CD4-positive, alpha-beta memory T cell (primary cell): ENCODE measurements at places on chromosomes 11 and 22. TPM values are rescaled to one million over a fixed set of nuclear protein-coding genes. Genes with fewer than 3 reads are reported as not detected.

DNA sequence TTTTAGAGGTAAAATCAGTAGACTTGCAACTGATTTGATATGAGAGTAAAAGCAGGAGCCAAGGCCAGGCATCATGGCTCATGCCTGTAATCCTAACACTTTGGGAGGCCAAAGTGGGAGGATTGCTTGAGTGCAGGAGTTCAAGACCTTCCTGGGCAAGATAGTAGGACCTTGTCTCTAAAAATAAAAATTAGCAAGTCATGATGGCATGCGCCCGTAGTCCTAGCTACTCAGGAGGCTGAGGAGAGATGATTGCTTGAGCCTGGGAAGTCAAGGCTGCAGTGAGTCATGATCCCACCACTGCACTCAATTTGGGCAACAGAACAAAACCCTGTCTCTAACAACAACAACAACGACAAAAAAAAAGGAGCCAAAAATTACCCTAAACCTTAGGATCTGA is 13.5 kb downstream of the SGSM3 start:
- DNase-seq, result no peak

DNA sequence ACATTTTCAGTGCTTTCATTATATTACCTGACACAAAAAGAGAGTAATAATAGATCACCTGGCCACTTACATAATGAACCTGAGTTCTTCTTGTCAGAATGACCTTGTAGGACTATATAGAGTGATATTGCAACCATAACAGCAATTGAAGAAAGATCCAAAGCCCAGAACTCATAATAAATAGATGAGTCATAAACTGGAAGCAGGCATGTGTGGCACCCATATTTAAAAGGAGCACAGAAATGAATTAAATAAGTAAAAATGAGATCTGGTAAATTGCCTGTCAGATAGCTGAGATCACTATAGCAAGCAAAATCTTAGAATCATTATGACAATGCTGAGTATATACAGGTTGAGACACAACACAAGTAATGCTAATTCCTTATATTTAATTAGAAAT is 331.8 kb downstream of the AASDHPPT start:
- DNase-seq, result no peak

GRCh38 chr11:94153320-94153719 is 24.7 kb downstream of the PANX1 start:
- no peak for DNase-seq

- no peak for DNase-seq
These were observed 1399.9 kb downstream of the BRD1 start for GRCh38 chr22:48427731-48428211.

DNA sequence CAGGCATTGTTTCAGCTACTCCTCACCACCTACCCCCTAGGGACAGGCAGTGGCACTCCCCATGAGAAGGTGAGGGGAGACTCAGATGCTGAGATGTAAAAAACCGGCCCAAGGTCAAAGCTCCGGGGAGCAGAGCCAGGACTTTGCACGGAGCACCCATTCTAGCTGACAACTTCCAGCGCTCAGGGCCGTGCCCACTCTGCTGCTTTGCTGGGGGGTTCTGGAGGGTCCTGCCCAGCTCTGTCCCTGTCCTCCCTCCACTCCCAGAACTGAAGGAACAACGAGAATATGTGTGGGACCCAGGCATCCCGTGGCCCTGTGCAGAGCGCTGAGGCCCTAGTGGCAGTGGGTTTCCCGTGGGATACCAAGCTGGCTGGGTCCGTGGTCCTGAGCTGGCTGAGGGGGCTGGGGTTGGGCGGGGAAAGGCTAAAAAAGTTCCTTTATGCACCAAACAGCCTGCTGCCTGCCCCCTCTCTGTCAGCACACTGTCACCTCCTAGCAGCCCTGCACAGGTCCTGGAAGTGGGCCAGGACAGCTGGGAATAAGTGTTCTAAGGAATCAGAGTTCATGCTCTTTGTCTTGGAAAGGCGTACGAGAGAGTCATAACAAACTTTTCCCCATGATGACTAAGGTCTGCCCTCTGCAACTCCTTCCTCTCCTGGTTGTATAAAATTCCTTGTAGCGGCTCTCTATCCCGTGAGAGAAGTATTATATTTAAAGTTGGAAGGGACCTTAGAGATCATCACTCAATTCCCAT is 1.9 kb downstream of the MS4A10 start:
- no peak for DNase-seq

- DNase-seq, result no peak
These were observed 20.0 kb downstream of the LDLRAD3 start for GRCh38 chr11:35963911-35964310.

DNA sequence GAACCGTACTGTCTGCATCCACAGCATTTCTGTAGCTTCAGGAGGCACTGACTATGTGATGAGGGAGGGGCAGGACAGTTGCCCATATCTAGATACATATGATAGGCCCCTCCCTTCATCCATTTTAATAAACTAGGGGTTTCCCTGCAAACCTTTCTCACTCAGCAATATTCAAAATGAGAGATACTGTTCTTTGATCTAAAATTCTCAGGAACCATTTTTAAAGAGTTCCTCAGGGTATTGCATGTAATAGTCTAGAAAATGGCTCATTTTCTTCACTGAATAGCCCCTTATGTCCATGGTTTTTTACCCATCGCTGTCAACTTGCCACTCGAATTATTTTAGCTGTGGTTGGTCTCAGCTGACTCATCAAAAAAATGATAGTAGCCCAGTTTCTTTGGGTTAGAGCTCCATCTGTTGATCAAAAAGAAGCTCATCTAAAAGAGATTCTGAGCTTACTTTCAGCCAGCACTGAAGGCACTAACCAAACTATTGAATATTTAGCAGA is 37.0 kb upstream of the DNAJB7 start:
- peak; percentile 54 for DNase-seq

- peak; percentile 57 for DNase-seq
These were observed 12.3 kb downstream of the STARD10 start for GRCh38 chr11:72781313-72782080.

DNA sequence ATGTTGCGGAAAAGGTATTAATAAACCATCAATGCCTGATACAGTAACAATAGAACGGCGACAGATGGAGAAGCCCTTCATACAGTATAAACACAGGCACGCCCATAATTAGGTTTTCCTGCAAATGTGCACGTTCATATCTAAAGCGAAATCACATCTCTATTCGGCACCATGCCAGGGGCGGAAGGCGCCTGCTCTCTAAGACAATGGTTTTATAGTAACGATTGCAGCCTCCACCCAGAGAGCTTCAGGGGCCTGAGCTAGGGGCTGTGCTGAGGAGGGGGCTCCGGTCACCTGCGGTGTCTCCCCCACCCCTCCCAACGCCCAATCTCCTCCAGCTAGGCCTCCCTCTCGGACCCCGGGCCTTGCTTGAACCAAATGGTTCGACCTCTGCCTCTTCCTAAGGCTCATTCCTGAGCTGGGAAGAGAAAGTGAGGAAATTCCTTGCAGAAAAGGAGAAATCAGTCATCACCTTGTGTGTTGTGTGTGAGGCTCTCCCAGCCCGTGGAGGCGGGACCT is 9.6 kb downstream of the KRTAP5-5 start:
- no peak for DNase-seq

GRCh38 chr11:14065141-14065540 is 102.6 kb downstream of the SPON1 start:
- DNase-seq, result no peak

DNA sequence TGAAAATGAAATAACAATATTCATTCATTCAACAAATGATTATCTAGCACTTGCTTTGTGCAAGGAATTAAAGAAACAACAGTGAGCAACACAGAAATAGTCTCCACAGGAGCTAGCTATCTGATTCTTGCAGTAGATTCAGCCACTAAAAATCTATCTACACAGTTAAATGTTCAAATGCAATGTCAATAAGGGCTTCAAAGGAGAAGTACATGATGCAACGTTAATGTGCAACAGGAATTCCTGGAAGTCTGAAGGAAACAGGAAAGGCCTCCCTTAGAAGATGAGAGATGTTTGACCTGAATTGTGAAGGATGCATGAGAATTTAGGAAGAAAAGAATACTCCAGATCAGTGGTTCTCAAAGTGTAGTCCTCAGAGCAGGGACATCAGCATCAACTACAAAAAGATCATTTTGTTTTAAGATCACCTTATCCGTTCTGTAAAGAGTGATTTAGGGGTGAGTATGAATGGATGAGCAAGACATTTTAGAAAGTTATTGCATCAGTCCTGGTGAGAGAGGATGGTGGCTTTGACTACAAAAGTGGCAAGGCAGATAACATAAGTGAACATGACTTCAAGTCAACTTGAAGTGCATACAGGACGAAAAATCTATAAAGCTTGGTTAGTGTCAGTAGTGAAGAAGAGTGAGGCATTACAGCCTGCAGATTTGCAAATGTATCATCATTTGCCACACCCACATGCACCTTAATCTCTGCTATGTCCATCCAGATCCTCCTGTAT is 96.0 kb downstream of the ETS1 start:
- DNase-seq, result no peak

DNA sequence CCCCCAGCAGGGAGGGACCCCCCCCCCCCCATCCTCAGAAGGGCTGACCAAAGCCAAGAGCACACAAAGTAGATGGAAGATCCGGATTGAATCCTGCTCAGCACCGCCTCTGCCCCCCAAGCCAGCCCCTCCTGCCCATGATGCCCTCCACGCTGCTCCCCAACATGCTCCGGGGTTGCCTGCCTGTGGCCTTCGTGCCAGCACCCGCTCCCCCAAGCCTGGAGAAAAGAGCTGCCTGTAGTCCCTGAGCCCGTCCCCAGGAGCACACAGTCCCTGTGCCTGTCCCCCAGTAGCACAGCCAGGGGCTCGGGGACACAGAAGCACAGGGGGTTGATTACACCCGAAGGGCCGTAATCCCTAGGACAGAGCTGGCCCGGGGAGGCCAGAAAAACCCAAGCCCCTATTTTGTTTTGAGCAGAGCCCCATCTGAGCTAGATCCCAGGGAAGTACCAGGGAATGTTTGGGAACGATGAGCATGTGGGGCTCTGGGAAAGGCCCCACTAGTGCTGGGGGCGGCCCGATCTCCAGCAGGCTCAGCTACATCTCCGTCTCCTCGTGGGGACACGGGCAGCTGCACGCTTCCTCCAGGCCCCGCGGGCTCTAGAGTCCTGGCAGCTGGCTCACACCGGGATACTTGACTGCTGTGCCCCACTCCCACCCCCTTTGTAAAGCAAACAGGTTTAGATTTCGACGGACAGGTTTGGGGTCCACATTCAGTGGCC is 66.7 kb downstream of the PHF21B start:
- DNase-seq, result no peak

GRCh38 chr11:19546325-19546724 is 166.3 kb upstream of the NAV2 start:
- DNase-seq, result no peak

DNA sequence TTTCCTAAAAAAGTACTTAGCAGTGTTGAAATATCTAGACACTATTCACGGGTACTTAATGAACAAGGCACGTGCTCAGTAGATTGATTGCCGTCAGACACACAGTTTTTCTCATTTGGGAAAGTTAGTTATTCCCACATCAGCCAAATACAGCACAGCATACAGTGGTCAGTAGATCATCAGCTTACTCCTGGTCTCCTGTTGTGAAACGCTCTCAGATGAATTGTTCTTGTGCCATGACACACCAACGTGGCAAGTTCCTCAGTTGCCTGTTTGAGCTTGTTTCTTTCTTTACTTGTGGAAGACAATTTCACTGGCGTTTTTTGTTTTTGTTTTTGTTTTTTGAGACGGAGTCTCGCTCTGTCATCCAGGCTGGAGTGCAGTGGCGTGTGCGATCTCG is 8.6 kb downstream of the TAB1 start:
- no peak for DNase-seq

GRCh38 chr11:33065445-33066178 is 26.2 kb downstream of the TCP11L1 start:
- peak; percentile 66 for DNase-seq

DNA sequence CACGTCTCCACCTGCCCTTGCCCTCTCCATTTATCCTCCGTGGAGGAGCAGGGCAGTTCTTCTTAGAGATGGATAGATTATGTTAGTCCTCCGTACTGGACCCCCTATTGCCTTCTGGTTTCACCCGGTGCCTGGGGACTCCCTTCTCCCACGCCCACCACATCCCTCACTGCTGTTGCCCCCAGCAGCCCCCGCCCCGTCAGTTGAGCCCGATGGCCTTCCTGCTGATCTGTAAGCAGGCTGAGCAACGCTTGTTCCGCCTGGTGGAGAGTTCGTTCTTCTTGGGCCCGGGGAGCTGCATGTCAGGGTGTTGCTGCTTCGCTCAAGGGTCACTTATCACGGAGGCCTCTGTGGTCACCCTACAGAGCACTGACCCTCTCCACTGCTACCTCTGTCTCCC is 34.2 kb downstream of the B3GAT1 start:
- no peak for DNase-seq

DNA sequence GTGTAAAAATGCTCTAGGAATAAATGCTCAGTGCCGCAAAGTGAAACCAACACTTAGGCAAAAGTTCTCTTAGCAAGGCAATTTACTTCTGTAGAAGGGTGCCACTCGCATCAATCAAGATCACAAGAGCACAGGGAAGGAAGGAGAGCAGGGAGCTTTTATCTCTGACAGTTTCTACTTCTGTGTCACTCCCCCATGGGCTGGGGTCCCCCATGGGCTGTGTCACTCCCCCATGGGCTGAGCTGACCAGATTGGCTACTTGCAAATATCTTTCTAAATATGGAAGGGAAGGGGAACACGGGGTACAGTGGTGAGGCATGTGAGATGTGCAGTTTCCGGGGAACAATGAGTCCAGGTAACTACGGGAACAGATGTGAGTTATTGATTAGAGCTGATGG is 397 bp downstream of the OR52N2 start:
- DNase-seq, result no peak

DNA sequence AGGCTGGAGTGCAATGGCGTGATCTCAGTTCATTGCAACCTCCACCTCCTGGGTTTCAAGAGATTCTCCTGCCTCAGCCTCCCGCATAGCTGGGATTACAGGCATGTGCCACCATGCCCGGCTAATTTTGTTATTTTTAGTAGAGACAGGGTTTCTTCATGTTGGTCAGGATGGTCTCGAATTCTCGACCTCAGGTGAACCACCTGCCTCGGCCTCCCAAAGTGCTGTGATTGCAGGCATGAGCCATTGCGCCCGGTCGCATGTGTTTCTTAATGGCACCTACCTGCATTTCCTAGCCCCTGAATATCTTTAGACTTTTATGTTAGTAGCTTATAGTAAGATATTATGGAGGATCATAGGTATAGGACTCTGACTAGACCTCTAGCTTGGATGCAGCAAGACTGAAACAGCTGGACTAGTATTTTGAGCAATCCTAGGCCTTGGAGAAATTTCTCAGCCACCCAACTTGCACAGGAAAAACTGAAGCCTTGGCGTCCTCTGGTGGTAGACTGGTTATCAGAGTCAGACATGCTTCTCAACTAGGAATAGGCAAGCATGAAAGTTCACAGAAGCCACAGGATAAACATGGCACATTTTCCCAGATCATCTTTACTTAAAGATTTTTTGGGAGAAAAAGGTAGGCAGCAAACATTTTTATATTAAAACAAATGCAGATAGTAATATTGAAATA is 22.7 kb upstream of the C1QTNF4 start:
- no peak for DNase-seq

Gene PANX3
- not detected for total RNA-seq

Gene ART1
- not detected for total RNA-seq

Gene PHF21B
- not detected for total RNA-seq

Gene TH
- not detected for total RNA-seq

Gene PDGFB
- 15.7 TPM for total RNA-seq

Gene TMPRSS5
- 0.64 TPM for total RNA-seq

Gene PRR5L
- 61.4 TPM for total RNA-seq

Gene CCDC89
- total RNA-seq, result 0.22 TPM
